ENCODE measurements at places on chromosomes 5 and 9. TPM values are rescaled to one million over a fixed set of nuclear protein-coding genes. Genes with fewer than 3 reads are reported as not detected.

GRCh38 chr5:172696171-172696849, 55.2 kb downstream of the NEURL1B start:
- H3K36me3 ChIP-seq: no peaks in the 10 kb centered on the region
- H3K4me1 ChIP-seq: peaks cover 10% of the 10 kb centered on the region
- H3K27ac ChIP-seq: no peak overlapping the region
- no peak overlapping the region for H3K4me3 ChIP-seq

DNA sequence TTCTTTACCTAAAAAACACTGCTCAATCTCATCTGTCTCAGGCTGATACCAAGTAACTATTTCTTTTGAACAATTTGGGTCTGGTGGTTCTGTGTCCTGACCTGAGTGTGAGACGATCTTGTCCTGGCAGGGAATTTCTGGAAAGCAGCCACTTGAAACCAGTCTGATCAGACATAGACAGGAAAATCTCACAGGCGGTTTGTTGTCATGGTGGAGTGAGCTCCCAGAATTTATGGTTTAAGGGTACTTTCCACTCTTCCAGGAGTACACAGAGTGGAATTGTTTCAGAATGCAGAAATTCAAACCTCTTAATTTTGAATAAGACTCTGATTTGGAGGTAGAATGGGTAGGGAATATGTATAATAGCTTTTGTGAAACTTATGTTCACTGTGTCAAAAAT, 268.2 kb downstream of the ISL1 start:
- no peaks in the 10 kb centered on the region for H3K27me3 ChIP-seq
- no peak overlapping the region for H3K27ac ChIP-seq
- DNase-seq: no peak
- no peaks in the 10 kb centered on the region for H3K36me3 ChIP-seq
- H3K4me3 ChIP-seq: no peak overlapping the region

MLLT3 gene
- 43.8 TPM for total RNA-seq

DNA sequence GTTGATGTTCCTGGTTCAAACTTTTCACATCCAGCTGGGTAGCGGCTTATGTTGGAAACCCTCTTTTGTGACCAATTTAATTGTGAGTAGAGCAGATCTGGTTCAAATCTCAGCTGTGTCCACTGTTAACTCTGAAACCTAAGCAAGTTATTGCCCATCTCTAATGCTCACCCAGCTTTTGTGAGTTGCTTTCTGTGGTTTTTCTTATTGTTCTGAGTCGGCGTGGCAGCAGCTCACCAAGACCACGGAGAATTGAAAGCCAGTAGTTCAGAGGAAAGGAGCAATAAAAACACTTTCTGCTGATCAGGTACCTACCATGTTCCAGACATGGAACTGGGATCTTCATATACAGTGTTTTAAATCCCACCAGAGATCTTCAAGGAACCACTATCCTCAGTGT, 114.4 kb downstream of the DOCK2 start:
- H3K36me3 ChIP-seq: no peaks in the 10 kb centered on the region
- no peak overlapping the region for H3K4me3 ChIP-seq
- no peak overlapping the region for H3K27ac ChIP-seq
- no peaks in the 10 kb centered on the region for H3K4me1 ChIP-seq

FBLL1 gene
- total RNA-seq: 3.9 TPM

- H3K27ac ChIP-seq: no peak overlapping the region
- no peak for DNase-seq
- H3K4me3 ChIP-seq: peak overlapping the region; percentile 29
- H3K27me3 ChIP-seq: peaks cover 17% of the 10 kb centered on the region
- peaks cover 5% of the 10 kb centered on the region for H3K4me1 ChIP-seq
- H3K36me3 ChIP-seq: no peaks in the 10 kb centered on the region
Measured at GRCh38 chr5:177362610-177363507, 5.1 kb downstream of the RGS14 start.

- DNase-seq: no peak
- H3K4me1 ChIP-seq: no peaks in the 10 kb centered on the region
- no peak overlapping the region for H3K4me3 ChIP-seq
- H3K27ac ChIP-seq: no peak overlapping the region
- H3K27me3 ChIP-seq: no peaks in the 10 kb centered on the region
Measured at GRCh38 chr9:74855072-74855471, 32.6 kb downstream of the TRPM6 start.

ZFYVE16 gene
- total RNA-seq: 37.0 TPM

DNA sequence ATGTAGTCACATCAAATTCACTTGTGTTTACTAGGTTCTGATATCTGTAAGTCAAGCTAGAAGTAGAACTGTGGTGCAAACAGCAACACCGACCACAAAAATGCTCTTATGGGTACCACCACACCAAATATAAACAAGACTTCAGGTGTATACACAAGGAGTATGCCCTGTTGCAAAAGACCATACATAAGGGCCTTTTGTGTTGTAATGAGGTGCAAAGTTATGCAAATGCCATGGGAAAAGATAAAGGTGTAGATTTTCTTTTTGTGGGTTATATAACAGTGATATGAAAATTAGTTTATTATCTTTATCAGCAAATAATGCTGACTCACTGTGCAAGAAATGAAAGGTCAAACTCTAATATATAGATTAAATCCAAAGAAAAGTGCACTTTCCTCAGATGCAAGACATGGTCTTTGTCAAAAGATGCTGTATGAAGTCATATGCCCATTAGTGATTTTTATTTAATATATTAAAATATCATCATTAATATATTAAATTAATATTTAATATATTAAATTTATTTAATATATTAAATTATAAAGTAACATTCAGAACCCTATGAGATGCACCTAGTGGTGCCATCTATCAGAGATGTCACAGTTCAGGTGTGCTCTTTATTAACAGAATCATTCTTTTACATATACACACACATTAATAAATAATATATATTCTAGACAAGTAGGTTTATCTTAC, 26.7 kb upstream of the ALDH1A1 start:
- H3K4me3 ChIP-seq: no peak overlapping the region
- no peak overlapping the region for H3K27ac ChIP-seq
- no peaks in the 10 kb centered on the region for H3K27me3 ChIP-seq
- H3K4me1 ChIP-seq: no peaks in the 10 kb centered on the region

SLC6A3 gene
- total RNA-seq: not detected

DNA sequence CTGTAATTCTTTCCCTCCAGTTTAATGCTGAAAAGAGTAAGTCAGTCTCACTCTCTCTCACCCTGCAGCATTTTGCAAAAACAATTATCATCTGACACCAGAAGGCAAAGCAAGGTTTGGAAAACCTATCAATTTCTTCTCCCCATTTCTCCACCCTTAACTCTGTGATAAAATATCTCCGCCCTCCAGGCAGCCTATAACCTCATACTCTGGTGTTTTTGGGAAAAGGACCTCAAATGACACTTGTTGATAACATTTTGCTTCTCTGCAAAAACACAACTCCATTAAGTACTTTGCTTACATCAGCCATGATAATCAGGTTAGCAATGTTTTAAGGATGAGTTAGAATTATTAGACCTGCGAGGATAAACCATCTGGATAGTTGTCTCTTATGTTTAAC, 2.3 kb downstream of the ANKH start:
- no peak overlapping the region for H3K4me3 ChIP-seq
- H3K4me1 ChIP-seq: no peaks in the 10 kb centered on the region
- no peaks in the 10 kb centered on the region for H3K27me3 ChIP-seq
- H3K36me3 ChIP-seq: no peaks in the 10 kb centered on the region

GRCh38 chr5:54785729-54786591, 199.4 kb downstream of the ESM1 start:
- no peaks in the 10 kb centered on the region for H3K27me3 ChIP-seq
- H3K4me3 ChIP-seq: no peak overlapping the region
- no peak overlapping the region for H3K27ac ChIP-seq
- H3K4me1 ChIP-seq: no peaks in the 10 kb centered on the region
- DNase-seq: no peak

DNA sequence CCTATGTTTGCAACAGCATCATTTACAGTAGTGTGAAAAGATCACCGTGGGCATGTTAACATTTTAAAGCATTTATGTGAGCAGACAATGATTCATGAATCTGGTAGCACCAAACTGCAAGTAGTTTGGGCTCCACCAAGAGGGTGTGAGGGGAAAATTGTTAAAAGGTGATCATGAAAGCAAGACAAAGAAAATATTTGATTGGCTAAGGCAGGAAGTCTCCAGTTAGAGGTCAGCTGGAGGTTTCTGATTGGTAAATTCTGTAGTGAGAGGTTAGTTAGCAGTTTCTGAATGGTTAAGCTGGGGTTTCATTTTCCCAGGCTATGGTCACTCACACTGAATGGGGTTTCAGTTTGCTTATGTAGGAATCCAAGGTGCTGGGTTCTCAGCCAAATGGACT, 13.5 kb upstream of the DRD1 start:
- H3K4me3 ChIP-seq: no peak overlapping the region
- H3K36me3 ChIP-seq: no peaks in the 10 kb centered on the region
- no peak for DNase-seq
- H3K27ac ChIP-seq: no peak overlapping the region
- H3K4me1 ChIP-seq: no peaks in the 10 kb centered on the region

DNA sequence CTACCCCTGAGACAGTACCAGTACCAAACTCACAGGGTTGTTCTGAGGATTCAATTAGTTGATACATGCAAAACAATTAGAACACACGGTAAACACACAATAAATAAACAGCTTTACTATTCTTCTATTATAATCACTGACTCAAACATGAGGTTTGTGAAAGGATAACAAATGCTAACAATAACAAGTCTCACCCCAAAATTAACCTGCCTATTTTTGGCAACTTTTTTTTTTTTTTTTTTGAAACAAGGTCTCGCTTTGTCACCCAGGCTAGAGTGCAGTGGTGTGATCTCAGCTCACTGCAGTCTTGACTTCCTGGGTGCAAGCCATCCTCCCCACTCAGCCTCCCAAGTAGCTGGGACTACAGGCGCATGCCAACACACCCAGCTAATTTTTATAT, 6.5 kb downstream of the ECPAS start:
- H3K4me3 ChIP-seq: no peak overlapping the region
- H3K27ac ChIP-seq: no peak overlapping the region
- peaks cover 4% of the 10 kb centered on the region for H3K4me1 ChIP-seq

KLF4 gene
- total RNA-seq: 22.9 TPM

ALAD gene
- total RNA-seq: 22.6 TPM

- H3K4me1 ChIP-seq: no peaks in the 10 kb centered on the region
- H3K4me3 ChIP-seq: no peak overlapping the region
- H3K27me3 ChIP-seq: no peaks in the 10 kb centered on the region
- no peak for DNase-seq
- H3K36me3 ChIP-seq: no peaks in the 10 kb centered on the region
- H3K27ac ChIP-seq: no peak overlapping the region
Measured at GRCh38 chr5:83364312-83365299, 106.9 kb upstream of the VCAN start.

GRCh38 chr5:173984218-173984617, 4.8 kb upstream of the C5orf47 start:
- H3K27ac ChIP-seq: no peak overlapping the region
- DNase-seq: peak; percentile 12
- H3K36me3 ChIP-seq: no peaks in the 10 kb centered on the region
- H3K27me3 ChIP-seq: no peaks in the 10 kb centered on the region
- H3K4me1 ChIP-seq: no peaks in the 10 kb centered on the region

DNA sequence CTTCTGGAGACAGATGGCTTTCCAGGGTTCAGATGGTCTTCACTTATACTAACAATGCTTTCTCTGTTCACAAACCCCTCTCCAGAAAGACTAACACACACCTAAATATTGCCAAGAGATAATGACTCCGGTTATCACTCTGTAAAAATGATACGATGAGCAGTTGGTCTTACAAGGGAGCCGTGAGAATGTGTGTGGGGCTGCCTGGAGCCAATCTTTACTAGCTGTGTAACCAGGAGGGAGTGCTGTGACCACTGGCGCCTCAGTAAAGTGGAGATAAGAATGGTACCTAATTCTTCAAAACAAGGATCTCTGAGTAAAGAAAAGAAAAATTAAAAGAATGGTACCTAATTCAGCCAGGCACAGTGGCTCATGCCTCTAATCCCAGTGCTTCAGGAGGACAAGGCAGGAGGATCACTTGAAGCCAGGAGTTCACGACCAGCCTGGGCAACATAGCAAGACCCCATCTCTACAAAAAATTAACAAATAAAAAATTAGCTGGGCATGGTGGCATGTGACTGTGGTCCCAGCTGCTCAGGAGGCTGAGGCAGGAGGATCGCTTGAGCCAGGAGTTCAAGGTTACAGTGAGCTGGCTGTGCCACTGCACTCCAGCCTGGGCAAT, 39.9 kb upstream of the IL17B start:
- H3K36me3 ChIP-seq: peaks cover 18% of the 10 kb centered on the region
- H3K27me3 ChIP-seq: no peaks in the 10 kb centered on the region
- no peak for DNase-seq
- H3K27ac ChIP-seq: peak overlapping the region; percentile 92
- no peak overlapping the region for H3K4me3 ChIP-seq
- peaks cover 81% of the 10 kb centered on the region for H3K4me1 ChIP-seq

DNA sequence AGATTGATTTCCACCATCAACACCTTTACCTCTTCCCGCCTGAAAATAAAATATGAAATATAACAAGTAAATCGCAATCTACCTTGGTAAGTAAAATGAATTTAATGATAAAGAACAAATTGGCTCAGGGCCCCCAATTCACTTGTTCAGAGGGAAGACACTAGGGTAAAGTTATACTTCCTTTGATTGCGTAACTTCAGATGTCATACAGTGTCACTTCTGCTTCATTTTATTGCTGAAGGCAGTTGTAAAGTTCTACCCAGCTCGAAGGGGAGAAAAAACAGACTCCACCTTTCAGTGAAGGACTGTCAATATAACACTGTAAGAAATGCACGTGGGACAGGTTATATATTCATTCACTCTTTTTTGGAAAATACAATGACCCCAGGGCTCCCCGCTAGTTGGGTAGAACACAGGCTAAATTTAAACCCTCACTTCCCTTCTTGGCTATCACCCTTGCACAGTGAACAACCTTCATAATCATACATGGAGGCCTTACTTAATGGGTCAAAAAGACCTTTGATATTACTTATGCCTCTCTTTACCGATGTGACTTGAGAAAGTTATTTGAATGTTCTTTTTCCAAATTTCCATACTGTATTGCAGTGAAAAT, 848.8 kb downstream of the MAT2B start:
- H3K27me3 ChIP-seq: no peaks in the 10 kb centered on the region
- H3K4me1 ChIP-seq: peaks cover 4% of the 10 kb centered on the region
- no peak for DNase-seq
- no peak overlapping the region for H3K4me3 ChIP-seq

GRCh38 chr9:130835441-130836298, 616 bp downstream of the ABL1 start:
- H3K36me3 ChIP-seq: no peaks in the 10 kb centered on the region
- H3K4me3 ChIP-seq: peak overlapping the region; percentile 99
- H3K4me1 ChIP-seq: peaks cover 32% of the 10 kb centered on the region
- H3K27me3 ChIP-seq: no peaks in the 10 kb centered on the region

OSTF1 gene
- 49.9 TPM for total RNA-seq

C9 gene
- total RNA-seq: under 0.01 TPM

- H3K27ac ChIP-seq: no peak overlapping the region
- DNase-seq: no peak
- no peaks in the 10 kb centered on the region for H3K4me1 ChIP-seq
- H3K4me3 ChIP-seq: no peak overlapping the region
- H3K27me3 ChIP-seq: no peaks in the 10 kb centered on the region
Measured at GRCh38 chr5:108432024-108432423, 50.1 kb upstream of the FBXL17 start.

PAXX gene
- total RNA-seq: 13.7 TPM

GRCh38 chr9:15421990-15422371, 695 bp upstream of the SNAPC3 start:
- H3K27me3 ChIP-seq: no peaks in the 10 kb centered on the region
- H3K4me1 ChIP-seq: peaks cover 2% of the 10 kb centered on the region
- H3K36me3 ChIP-seq: peaks cover 2% of the 10 kb centered on the region
- H3K4me3 ChIP-seq: peak overlapping the region; percentile 97
- no peak for DNase-seq

SLC6A7 gene
- total RNA-seq: not detected

- H3K4me1 ChIP-seq: no peaks in the 10 kb centered on the region
- no peak for DNase-seq
- no peaks in the 10 kb centered on the region for H3K27me3 ChIP-seq
- H3K4me3 ChIP-seq: no peak overlapping the region
- no peaks in the 10 kb centered on the region for H3K36me3 ChIP-seq
- H3K27ac ChIP-seq: no peak overlapping the region
Measured at GRCh38 chr9:520302-520701, 305.6 kb downstream of the DOCK8 start.
